NCI-H2081 (cell line): ENCODE measurements at places on chromosomes 5 and 9.

DNA sequence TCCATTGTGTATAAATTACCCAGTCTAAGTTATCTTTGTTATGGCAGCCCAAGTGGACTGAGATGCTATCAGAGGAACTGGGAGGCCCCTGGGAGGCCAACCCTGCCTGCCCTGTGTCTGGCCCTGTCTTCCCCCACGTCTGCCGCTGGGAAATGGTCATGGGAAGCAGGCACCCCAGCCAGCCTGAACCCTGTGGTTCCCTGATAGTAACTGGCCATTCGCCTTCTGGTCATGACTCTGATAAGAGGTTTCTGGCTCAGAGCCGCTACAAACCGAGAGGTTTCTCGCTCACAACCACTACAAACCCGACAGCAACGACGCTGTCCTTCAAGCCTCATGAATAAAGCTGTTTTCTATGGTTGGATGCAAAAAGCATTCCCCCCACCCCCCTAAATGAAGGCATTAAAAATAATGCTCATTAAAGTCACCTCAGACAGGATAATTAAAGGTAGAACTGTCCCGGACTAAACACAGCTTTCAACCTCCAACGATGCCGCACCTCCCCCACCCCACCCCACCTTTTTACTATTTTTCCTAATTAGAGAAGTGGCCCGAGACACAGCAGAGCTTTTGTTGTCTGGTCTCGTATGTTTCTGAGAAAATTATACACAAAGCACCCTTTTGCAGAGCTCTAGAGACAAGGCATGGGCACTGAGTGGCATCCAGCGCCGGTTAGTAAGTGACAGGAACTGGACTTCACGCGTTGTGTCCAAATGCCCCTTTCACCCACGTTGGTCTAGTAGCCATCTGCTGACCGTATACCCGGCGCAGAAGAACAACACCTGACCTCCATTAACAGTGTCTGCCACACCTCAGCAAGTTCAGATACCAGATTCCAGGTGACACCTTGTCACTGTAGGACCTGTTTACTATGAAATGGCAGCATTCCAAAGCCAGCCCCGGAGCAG, 140.8 kb downstream of the COL23A1 start:
- DNase-seq, result no peak

DNA sequence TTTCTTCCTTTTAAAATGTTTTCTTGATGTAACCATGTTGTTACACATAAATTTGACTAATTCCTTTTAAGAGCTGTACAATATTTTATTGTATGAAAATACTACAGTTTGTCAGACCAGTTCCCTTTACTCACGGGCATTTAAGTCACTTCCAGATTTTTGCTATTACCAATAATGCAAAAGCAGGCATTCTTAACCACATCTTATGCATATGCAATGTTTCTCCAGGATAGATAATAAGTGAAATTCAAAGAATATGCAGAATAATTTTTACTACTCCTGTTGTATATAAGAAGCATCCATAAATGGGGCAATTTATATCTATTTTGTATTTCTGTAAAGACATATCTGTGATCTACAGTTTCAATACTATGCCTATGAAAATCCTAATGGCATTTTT, 77.3 kb downstream of the FNIP1 start:
- DNase-seq, result no peak

DNA sequence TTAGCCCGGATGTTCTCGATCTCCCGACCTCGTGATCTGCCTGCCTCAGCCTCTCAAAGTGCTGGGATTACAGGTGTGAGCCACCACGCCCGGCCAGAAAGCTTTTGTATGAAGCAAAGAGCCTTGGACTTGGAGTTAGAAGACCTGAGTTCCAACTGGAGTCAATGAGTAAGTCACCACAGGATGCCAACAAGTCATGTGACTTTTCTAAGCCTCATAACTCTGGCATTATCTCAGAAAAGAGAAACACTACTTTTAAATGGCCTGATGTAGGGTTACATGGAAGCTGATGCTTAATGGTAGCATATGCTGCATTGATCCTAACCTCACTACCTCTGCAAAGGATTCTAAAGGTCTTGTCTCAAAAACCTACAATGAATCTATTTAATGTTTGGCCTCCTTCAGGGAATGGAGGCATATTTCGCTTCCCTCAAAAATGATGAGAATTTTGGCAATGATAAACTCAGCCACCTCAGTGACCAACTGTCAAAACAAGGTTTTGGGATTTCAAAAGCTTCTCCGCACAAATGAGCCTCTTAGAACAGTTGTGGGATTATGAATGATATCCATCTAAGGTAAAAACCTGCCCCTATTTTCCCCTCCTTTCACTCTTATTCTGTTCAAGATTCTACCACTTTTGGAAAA, 236.8 kb downstream of the ACTL7B start:
- DNase-seq, result no peak

DNA sequence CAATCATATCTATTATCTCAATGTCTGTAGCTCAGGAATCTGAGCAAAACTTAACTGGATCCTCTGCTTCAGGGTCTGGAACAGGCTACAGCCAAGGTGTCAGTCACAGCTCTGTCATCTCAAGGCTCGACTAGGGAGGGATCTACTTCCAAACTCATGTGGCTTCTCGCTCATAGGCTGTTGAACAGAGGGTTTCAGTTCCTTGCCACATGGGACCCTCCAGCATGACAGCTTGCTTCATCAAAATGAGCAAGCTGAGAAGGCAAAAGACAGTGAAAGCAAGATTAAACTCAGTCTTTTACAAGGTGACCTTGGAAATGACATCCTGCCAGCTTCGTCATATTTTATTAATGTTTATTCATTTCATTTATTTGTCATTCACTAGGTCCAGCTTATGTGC, 111.7 kb downstream of the GADD45G start:
- DNase-seq, result no peak

DNA sequence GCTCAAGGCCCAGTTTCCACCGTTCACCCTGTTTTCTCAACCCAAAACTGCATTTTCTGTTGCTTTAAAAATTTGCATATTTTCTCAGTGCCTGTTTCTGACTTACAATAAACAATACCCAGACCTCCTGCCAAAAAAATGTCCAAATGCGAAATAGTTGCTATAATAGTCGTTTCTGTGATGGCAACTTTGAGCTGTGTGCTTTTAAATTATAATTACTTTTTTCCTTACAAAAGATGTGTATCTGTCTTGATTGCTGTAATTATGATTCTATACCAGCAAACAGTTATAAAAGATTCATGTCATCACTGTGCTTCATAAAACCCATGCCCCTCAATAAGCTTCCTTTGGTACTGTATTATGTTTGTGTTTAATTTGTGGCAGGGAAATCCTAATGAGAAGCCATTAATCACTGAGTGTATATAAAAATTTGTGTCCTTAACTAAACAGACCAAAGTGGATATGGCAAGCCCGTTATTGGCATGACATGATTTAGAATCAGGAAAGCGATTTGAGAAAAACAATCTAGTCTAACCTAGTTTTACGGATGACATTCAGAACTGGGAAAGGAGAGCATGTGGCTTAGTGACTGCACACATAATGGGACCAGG, 5.4 kb upstream of the SLC1A3 start:
- DNase-seq, result peak; percentile 92

GRCh38 chr5:11715461-11716196, 188.6 kb downstream of the CTNND2 start:
- no peak for DNase-seq

DNA sequence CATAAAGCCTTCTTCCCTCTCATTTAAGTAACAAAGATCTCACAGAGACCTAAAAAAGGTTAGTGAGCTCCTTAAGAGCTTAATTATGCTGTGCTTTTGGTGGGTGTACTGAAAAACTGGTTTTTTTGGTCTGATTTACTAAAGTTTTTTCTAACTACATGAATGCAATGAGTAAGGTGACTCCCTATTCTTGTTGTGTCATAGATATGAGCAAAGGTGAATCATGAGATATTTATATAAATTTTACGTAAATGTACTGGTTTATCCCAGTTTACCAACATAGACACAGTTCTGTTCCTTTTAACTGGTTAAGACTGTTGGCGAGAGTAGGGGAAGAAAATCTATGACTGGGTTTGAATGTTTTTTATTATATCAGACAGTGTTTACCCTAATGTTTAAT, 250.5 kb downstream of the NR2F1-AS1 start:
- DNase-seq, result no peak

DNA sequence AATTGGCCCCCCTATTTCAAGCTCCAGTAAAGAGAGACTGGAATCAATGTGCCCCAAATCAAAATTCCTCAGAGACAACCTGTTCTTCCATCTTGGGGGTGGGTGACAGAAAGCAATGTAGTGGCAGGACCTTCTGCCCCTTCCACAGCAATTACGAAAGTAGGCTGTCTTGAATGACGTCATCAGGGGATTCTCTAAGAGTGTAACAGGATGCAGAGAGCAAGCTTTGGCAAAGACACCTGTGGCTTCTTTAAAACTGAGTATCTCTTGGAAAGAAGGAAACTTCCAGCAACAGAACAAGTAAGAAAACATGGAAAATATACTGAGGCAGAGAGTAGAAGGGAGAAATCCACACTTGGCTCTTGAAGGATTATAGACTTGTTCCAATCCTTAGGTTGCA, 247.6 kb upstream of the PDE4D start:
- DNase-seq, result no peak

DNA sequence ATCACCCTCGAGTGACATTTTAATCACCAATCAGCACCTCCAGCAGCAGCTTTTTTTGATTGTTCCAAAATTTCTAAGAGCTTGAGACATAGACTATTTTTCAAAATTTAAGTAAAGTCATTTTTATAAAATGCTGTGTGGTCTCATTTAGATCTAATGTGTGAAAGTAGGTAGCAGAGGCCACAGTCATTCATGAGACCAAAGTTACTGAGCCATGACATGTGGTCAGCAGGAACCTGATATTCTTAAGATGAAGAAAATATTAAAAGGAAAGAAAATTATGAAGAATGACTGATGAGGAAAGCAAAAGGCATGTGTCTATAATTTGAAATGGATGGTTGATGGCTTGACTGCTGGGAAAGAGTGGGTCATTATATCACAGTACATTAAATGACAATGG, 7.2 kb downstream of the FREM1 start:
- DNase-seq, result no peak

GRCh38 chr5:119343052-119343451, 12.8 kb upstream of the TNFAIP8 start:
- DNase-seq, result no peak

- DNase-seq, result no peak
Observed at GRCh38 chr5:169647566-169647965, 10.5 kb downstream of the DOCK2 start.

- no peak for DNase-seq
Observed at GRCh38 chr9:99748676-99749075, 73.0 kb upstream of the NR4A3 start.

DNA sequence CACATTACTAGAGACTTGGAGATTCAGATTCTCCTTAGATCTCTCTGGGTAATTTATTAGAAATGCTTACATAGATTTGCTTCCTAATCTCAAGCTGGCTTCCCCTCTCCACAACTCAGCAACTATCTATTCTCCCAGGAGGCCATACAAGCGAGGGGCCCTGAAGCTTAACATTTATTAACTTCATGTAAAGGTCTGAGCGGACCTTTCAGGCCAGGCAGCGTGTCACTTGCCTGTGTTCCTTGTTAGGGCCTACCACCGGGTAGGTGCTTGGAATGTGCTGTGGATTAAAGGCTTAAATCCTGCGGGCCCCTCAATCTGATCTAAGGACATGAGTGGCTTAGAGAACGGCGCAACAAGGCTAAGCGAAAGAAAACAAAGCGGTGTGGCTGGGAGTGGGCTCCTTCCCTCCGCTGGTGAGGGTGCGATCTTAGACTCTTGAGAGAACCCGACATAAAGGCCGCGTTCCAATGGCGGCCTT, 712 bp upstream of the HSPA4 start:
- DNase-seq, result no peak

DNA sequence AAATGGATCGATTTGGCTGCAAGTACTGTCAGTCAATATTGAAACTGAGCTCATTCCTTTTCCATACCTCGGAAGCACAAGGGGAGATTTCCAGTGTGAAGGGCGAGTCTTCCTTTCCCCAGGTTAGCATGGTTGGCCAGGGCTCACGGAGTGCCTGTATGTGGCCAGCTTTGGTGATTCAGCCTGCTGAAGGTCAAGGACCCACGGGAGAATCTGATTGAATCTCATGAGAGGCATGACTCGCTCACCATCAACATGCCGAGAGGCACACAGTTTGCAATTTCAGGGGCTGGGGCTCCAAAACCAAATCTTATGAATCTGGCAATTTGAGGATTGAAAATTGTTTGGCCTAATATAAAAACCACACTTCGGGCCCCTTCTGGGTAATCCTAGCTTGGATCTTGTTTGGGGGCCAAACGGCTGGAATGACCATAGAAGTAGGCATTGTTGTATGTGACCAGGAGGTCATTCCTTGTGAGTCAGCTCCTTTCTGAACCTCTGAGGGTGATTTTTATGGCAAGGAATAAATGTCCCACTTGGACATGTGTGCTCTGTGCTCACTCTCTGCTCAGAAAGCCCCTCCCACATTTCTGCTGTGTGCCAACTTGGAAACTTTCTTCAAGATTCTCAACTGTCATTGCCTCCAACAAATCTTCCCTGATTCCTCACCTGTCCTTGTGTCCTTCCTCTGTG, 69.8 kb downstream of the DOCK2 start:
- DNase-seq, result no peak

DNA sequence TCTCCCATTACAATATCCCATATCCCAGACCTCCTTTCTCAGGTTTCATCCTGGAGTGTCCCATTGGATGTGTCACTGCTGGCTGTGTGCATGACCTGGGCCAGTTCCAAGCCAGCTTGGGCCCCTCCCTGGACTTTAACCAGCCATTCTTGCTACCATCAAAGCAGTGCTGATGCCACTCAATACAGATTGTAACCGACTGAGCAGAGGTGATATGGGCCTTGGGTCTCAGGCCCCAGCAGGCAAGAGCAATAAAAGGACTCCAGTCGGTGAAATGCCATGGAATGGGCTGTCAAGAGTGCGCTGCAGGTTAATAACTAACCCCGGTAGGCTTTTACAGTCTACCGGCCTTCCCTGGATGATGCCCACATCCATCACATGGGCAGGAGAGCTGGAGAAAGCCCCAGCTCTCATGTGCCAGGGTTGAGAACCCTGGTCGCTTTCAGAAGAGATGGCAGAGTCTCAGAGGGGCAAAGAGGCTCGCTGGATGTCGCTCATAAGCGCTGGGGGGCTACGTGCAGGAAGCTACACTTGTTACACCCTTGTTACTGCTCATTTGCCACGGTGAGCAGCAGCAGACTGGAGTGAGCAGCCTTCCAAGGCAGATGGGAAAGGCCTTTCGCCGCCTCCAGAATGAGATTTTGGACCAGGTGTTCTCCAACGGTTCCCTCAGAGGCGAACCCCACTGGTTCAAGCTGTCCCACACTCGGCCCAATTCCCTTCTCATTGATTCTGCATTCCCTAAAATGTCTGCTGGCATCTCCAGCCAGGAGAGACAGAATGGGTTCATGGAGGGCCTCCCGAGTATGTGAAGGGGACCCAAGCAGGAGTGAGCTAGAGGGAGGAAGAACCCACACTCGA, 13.2 kb downstream of the EPB41L4B start:
- DNase-seq, result no peak

DNA sequence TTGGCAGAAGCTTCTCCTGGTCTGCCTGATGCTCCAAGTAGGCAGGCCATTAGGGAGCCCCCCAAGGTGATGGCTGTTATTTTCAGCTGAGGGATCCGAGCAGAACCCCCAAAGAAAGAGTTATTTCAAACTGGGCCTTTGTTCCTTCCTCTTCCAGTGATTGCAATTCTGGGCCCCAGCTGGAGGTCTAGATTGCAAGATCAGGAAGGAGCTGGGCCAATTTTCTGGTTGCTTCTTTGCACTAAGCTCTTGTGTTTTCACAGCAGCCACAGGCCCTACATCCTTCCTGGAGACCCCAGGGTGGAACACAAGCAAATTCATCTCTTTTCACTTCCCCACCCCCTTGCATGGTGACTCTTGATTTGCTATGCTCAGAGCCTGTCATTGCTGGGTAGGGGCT, 215.0 kb downstream of the SEMA6A start:
- DNase-seq, result no peak
